ENCODE measurements at places on chromosomes 7 and 10.
A peak's percentile ranks its signal among the peaks of the same experiment; 100 is the strongest.

- DNase-seq, result no peak
Observed at GRCh38 chr7:30877015-30877769, 34.5 kb upstream of the AQP1 start.

GRCh38 chr10:6346631-6347030 is 143.9 kb downstream of the PFKFB3 start:
- DNase-seq, result no peak

DNA sequence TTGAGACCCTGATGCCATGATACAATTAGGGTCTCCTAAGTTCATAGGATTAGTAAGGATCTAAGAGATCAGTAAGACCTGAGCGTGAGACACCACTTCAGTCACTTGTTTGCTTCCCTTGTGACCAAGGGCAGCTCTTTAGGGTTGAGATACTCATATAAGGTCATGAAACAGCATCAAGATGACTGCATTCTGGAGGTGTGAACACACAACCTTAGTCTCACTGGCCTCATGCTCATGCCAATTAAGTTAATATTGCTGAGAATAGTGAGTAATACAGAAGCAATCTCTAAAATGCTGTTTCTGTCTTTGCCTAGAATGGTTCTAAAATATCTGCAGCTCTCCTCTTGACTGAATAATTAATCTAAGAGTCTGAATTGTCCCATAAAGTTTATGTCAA is 39.6 kb upstream of the KLHL7 start:
- DNase-seq, result no peak

DNA sequence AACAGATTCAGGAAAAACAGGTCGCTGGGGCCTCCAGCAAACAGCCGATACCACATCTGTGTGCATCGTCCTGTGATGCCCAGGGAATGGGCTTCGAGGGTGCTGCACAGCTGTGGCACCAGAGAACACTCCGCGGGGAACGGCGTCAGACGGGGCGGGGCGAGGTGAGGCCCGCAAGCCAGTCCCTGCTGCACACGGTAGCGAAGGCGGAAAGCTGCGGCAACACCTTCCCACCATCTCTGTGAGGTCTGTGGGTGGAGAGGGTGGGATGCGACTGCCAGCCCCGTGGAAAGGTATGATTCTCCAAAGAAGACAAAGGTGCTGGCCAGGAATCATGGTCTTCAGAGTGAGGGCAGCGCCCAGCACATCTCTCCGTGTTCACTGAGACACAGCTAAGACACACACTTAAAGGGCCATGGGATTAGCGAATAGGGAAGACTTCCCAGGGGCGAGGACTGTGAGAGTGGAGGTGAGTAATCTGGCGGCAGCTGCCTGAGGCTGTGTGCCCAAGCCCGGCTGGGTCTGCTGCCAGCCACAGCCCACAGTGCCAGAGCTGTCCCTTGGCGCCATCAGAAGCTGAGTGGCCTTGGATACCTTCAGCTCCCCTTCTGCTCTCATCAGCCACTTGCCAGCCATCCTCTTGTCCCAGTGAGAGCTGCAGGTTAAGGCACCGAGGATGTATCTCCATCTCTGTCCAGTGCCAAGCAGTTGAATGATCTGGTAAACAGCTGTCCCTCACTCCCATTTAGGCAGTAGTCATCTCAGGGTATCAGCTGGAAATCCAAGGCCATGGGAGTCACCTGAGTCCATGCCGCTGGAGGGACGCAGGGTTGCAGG is 17.6 kb downstream of the PRKAG2 start:
- DNase-seq, result no peak

DNA sequence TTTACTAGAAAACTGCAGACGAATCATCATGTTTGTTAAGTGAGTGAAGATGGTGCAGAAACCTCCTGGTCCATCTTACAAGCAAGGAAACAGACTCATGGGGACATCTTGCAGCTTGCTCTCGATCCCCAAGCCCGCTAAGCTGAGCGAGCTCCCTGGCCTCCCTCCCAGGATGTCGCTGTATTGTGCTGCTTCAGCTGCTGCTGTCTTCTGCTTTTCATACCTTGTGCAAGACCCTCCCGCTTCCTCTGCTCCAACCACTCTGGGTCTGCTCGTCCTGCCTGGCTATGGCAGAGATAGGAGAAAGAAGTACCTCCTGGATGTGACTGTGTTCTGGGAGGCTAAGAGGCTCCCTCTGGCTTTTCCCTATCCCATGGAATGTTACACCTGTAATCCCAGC is 285.2 kb upstream of the FZD8 start:
- no peak for DNase-seq

- DNase-seq, result no peak
Observed at GRCh38 chr7:127885843-127886242, 145.4 kb downstream of the LRRC4 start.

GRCh38 chr7:92313055-92313454 is 67.3 kb downstream of the ANKIB1 start:
- no peak for DNase-seq

GRCh38 chr10:126013489-126014281 is 117.3 kb downstream of the FANK1 start:
- peak; percentile 50 for DNase-seq

DNA sequence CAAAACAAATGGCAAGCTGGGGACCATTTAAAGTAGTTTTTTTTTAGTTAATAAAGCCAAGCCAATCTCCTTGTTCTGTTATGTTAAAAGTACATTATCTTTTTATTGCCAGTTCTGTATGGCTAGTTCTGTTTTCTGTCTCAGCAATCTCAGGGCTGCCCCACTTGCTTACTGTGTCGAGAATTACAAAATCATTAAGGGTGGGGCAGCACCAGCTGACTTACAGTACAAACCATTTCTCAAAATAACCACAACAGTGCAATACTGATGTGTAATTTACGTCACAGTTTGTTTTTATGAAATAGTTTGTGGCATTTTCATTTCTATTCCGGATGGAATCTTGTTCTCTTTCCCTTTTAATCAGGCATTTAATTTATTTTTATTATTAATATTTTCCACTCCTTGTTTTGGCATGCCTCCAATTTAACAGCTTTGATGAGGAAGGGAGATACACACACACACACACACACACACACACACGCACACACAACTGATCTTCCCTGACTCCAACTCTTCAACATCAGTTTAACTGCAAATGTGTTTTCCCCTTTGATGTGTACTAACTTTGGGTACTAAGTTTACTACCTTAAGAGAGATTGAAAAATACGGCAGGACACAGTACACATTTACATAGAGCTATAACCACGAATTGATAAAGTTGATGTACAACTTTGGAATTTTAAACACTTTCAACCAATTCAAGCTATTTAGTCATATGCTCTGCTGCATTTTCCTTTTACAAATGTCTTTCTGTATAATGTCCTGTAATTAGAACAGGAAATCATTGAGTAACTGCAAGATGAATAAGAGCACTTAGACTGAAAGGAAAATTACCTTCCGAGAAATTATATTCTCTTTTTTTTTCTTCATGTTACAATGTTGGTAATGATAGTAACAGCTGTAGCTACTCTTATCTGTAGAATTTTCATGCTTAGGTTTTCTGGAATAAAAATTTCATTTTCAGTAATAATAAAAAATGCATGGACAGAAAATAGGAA is 91.5 kb downstream of the ARID5B start:
- DNase-seq, result peak; percentile 52

DNA sequence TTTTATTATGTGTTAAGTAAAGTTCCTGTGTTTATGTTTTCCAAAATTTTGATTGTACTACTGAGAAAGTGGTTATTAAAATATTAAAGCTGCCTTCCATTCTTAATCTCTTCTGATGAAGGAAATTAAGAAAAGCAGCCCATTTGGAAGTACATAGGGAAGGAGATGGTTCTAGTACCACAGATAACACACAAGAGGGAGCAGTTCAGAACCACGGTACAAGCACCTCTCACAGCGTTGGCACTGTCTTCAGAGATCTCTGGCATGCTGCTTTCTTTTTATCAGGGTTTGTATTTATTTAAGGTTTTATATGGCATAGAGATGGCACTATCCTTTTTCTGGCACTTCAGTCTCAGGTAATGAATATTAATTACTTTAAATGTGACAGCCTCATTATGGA is 111.6 kb downstream of the PHTF2 start:
- DNase-seq, result no peak

DNA sequence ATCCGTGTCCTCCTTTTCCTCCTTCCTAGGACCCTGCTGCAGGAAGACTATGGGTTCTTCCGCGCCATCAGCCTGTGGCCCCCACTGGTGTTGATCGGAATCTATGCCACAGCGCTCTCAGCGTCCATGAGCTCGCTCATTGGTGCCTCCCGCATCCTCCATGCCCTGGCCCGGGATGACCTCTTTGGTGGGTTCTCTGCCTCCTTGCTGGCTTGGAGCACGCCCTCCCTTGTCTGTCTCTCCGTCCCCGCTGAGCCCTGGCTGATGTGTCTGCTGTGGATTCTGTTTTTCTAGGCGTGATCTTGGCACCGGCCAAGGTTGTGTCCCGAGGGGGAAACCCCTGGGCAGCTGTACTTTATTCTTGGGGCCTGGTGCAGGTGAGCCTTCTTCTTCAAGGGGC is 7.3 kb upstream of the TRIP6 start:
- no peak for DNase-seq

DNA sequence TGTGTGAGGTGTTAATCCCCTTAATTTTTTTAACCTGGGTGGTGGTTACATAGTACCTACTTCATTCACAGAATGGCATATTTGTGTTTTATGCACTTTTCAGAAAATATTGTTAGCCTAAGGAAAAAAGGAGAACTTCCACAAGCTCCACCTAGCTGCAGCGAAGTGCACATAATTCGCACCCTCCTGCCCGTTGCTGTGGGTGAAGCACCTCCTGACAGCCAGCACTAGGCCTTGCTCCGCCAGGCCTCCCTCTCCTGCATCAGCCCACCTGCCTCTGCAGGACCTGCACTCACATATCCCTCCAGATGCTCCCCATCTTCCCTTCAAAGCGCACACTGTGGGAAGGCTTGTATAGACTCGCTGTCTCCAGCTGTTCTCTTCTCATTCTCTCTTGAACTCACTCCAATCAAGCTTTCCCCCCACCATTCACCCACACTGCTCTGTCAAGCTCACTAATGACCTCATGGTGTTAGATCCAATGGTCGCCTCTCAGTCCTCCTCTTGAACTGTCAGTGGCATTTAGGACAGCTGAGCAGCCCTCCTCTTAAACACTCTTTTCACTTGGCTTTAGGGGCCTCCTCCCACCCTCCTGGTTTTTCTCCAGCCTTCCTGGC is 20.7 kb upstream of the GRID1 start:
- DNase-seq, result no peak

- DNase-seq, result no peak
Observed at GRCh38 chr10:110617425-110618229, 26.5 kb upstream of the RBM20 start.

DNA sequence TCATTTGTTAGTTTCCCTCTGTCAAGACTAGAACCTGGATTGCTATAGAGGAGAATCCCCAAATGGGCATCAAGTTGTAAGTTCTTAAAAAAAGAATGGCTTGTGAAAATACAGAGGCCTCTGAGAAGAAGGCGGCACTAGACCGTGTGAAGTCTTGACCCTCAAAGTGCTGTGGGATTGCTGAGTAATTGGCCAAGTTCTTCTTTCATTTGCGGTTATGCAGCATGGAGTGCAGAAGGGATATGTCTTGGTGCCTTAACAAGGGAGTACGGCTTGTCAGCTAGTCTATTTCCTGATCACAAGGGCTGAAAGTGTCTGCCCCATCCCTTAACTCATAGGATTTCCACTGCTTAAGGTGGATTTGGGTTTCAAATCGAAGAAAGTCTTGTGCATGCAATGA is 81.2 kb downstream of the MKX start:
- no peak for DNase-seq

- no peak for DNase-seq
Observed at GRCh38 chr7:17144322-17144721, 154.1 kb upstream of the AHR start.

DNA sequence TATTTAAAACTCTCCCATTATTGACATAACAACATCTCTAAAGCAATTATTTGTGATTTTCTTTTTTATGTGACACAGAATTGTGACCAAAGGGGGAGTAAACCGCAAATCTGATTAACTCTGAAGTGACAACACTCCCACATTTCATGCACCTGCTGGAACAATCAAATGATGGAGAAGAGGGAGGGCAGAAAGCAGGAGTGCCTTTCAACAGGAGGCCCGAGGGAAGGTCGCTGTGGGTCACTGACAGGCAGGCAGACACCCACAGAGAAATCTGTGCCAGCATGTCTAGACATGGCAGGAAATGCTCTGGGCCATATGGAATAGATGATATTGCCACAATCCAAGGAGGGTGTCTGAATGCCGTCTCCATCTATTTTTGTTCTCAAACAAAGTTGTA is 247.3 kb downstream of the DOCK4 start:
- DNase-seq, result no peak

DNA sequence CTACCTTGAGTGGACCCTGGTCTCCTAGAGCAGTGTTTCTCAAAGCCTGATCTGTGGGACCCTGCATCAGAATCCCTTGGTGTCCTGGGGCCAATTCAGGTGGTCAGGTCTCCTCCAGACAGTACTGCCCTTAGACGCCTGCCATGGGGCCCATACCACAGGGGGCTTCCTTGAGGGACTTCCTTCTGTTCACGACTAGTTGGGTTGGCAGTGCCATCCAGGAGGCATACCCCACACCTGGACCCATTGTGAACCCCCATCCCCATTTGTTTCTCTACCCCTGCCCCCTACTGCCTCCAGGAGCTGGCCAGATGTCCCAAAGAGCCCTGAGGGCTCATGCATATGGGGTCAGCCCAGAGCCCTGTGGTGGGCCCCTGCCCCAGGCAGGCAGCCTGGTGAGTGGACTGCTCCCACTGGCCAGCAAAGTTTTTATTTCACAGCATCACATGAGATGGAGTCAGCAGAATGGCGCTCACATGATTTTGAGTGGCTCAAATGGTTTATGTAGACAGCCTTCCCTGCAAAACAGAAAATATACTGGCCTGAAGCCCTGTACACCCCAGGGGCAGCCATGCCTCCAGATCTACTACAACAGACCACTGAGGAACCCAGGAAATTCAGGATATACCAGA is 259.9 kb upstream of the ZMIZ1 start:
- DNase-seq, result no peak
